Hematopoietic multipotent progenitor cell (in vitro differentiated cells): ENCODE measurements at places on chromosomes 6 and 20. TPM values are rescaled to one million over a fixed set of nuclear protein-coding genes. Genes with fewer than 3 reads are reported as not detected.

- no peak for DNase-seq
Observed at GRCh38 chr6:155795173-155795796, 339.6 kb upstream of the NOX3 start.

The CST2 gene
- not detected for total RNA-seq

DNA sequence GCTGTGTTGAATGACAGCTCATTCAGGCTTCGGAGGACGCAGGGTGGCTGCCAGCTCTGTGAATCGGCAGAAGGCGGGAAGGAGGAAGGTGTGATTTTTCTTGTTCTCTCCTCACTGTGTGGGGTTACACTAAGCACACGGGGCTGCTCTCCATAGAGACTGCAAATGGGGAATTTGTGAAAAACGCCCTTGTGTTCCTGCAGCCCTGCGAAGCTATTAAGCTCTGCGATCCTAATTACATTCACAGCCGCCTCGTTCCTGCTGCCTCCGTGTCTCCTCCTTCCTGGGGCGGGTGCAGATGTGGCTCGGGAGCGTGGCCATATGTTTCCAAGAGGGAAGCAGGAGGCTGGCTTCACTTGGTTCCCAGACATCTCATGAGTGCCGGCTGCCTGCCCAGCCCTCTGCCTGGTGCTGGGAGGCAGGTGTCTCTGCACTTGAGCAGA lies 124.0 kb downstream of the TOX2 start:
- DNase-seq, result no peak

The RHAG gene
- total RNA-seq, result 3.5 TPM

The GLP1R gene
- not detected for total RNA-seq
